ENCODE measurements at places on chromosomes 4 and X.

GRCh38 chrX:65987811-65988210 is 52.1 kb downstream of the VSIG4 start:
- DNase-seq: no peak

DNA sequence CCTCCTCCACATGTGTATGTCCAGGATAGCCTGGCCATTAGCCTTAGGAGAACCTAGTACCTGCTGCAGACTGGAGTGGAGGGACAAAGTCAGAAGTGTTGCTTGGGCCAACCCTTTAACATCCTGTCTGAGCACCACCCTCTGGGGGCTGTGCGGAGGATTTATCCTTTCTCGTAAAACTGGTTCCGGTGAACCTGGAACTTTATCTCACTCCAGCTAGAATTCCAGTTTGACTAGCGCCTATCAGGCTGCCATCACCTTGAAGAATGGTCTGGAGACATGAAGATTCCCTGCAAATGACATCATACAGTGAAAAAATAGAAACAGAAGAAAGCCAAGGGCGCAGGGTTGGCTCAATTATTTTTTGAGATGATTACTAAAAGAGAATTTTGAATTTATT is 4.0 kb downstream of the TCEAL8 start:
- no peak for DNase-seq

- no peak for DNase-seq
Measured at GRCh38 chr4:1644891-1645657, 39.0 kb downstream of the FAM53A start.

DNA sequence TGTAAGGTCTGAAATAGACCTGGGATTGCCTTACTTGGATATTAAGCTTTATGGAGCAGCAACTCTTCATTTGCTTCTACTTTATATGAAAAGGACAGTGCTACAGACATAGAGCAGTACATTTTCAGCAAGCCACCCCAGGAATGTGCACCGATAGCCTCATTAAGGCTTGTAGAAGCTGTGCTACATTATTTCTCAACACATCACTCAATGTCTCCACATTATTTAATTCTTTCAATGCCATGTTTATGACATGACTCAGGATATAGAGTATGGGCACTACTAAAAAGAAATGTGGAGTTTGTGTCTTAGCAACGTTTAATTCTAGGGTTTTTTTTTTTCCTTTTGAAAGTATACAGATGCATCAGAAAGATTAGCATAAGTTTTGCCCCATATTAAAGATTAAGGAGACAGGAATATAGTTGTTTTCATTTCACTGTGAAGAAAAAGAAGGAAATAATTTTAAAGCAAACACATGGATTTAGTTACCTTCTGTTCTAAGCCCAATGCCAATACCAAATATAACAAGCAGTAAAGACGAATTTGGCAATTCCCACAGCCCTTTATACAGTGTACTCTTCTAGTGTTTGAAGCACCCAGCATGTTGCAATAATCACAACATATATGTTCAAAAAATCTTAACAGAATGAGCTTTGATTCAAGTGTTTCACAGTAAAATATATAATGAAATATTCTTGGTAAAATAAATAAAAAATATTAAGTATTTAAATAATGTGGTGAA is 2140.1 kb upstream of the AGA start:
- DNase-seq: no peak

GRCh38 chr4:184807797-184808712 is 17.7 kb downstream of the ACSL1 start:
- DNase-seq: no peak

DNA sequence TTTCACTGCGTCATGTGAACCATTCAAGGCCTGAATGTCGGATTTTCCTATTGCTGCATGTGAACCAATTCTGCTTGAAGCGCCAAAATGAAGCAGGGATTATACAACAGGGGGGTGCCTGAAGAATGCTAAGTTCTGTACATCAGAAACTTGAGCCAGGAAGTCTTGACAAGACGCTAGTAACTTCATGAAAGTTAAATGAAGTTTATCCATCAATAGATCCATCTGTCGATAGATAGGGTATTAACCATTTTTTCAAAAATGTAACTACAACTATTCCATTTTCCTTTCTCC is 590 bp upstream of the NAF1 start:
- DNase-seq: no peak

DNA sequence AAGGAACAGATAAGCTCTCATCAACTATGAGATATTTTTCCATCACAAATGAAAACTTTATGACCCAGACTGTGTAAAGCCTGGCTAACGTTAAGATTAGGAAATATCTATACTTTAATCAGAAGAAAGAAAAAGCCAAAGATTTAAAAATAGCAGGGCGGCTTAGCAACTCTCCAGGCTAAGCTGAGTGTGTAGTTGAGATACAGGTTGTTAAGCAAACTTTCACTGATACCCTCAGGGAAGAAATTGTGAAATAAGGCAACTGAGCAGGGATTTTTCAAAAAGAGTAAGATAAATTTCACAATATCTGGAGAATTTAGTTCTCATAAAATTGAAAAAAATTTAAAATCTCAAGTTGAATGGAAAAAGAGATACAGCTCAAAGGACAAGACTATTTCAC is 382.0 kb downstream of the RAPGEF2 start:
- no peak for DNase-seq

GRCh38 chr4:121227341-121227792 is 63.2 kb upstream of the TNIP3 start:
- DNase-seq: no peak

DNA sequence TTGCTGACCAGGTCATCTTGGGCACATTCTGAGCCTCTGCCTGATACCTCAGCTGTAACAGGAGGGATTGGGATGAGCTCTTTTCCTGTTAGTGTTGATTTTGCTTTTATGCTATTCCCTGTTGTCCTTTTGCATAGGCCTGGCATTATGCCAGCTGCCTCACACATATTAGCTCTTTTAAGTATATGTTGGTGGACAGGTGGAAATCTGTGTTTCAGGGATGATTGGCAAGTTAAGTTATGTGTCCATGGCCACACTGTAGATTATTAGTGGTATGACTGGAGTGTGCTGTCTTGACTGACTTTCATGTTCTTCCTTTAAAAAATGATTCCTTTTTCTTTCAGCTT is 28.9 kb downstream of the NSD2 start:
- DNase-seq: no peak

- DNase-seq: no peak
Measured at GRCh38 chr4:147309434-147309833, 171.5 kb upstream of the EDNRA start.

- DNase-seq: no peak
Measured at GRCh38 chrX:45623266-45623665, 422.6 kb upstream of the DIPK2B start.

GRCh38 chr4:4668355-4669210 is 126.7 kb upstream of the STX18 start:
- DNase-seq: no peak

GRCh38 chr4:171880136-171880535 is 66.9 kb downstream of the GALNTL6 start:
- no peak for DNase-seq

- DNase-seq: no peak
Measured at GRCh38 chrX:106894978-106895452, 8.1 kb downstream of the RIPPLY1 start.

- no peak for DNase-seq
Measured at GRCh38 chr4:61896634-61897033, 696.5 kb downstream of the ADGRL3 start.

DNA sequence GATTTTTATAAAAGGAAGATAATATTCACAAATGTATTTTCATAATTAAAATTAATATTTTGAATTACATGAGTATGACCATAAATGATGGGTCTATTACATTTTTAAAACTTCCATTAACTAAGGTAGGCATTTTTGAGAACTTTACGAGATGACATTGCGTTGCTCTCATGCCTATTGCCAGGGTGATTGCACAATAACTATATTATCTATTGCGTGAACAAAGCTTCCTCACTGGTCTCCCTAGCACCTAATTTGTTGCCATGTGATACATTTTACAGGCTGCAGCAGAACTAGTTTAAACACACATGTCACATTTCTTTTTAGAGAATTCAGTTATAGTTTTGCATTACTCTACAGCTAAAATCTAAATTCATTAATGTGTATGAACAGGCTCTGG is 289.7 kb upstream of the GRID2 start:
- DNase-seq: no peak

DNA sequence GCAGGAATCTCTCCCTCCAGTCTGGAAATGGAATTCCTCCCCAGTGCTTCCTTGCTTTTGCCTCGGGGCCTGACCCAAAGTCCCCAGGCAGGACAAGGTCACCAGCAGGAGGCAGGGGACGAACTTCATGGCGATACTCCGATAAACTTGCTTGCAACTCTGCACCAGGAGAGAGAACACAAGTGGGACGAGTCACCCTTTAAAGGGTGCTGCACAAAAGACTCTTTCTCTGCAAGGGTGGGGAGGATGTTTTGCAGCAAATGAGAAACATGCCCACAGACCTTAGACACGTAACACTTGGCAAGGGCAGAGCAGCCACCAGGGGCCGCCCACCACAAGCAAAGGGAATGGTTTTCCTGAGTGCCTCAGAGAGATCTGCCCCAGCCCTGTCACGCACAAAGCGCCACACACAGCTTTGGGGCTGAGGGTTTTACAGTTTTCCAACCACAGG is at the start of gene FGFBP2:
TSS of gene FGFBP2 (minus strand) at position 175 of the 451 bp plus-strand sequence. CDS start at position 129, 46 bp downstream.
- DNase-seq: peak; percentile 31

GRCh38 chr4:108683479-108683878 is 33.1 kb downstream of the OSTC start:
- no peak for DNase-seq

DNA sequence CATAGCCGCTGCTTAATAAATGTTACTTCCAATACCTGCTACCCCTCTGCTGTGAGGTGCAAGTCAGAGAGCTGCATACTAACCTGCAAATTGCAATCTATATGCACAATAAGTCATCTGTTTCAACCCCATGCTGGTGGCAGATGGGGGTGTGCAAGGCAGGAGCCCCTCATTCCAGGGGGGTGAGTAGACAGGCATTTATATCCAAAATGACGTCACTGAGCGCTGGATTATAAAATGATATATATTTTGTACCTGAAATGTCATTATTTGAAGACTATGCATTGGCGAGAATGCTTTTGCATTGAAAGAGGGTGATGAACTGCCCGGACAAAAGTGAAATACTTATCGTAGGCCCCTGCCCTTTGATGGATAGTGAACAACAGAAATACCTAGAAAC is 24.7 kb downstream of the RBMX2 start:
- DNase-seq: no peak

DNA sequence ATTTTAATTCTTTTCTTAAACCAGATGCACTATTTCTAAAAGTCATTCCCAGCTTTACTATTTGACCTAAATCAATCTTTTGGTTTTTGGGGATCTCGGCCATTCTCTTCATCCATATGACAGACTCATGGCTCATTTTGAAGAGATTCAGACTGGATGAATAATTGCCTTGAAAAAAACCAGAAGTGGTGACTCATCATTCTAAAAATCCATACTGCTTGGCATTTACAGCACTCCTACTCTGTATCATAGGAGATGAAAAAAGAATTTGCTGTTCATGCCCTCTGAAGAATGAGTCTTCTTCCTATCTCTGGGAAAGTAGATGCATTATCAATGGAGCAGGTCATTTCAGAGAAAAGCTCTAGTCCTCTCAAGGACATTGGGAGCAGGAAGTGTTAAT is 220.5 kb upstream of the RPS6KA3 start:
- no peak for DNase-seq

DNA sequence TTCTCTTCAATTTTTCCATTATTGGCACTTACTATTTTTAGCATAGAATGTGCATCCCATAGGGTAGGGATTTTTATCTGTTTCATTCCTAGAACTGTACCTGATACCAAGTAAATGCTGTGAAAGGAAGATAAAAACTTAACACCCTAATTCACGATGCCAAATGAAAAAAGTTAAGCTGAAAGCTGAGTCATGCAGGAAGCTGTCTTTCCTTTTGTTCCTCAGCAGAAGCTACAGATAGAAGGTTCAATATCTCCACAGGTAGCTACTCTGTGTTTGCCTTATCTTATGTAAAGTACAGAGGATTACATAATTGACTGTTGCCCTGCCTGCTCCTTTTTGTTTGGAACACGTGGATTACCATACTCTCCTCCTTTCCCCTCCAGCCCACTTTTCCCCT is 77.0 kb downstream of the LRP2BP start:
- no peak for DNase-seq

DNA sequence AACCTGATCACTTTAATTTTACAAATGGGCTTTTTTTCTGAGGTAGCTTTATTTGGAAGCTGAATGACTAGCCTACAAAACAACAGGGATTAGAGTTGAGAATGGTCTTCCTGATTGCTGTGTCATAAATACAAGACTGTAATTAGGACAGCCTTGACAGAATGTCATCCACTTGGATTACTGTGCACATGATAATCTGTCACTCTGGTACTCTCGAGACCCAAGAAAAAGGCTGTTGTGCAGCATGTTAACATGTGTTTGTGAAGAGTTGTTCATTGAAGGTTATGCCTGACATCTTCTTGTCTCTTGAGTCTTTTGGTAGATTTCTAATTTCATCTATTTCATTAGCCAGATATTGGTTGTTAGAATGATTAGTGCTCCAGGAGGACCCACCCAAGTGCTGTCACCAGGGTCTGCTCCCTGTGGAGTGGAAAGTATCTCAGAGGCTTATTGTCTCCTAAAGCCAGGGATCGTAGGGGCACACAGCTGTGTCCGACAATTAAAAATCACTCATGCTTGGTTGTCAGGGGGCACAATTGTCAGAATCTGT is 212.2 kb upstream of the GPRIN3 start:
- DNase-seq: no peak
